ENCODE measurements at places on chromosomes 4 and X.

- no peak for DNase-seq
Measured at GRCh38 chr4:94724016-94724790, 33.6 kb upstream of the BMPR1B start.

GRCh38 chrX:155188786-155189185 is 27.5 kb upstream of the VBP1 start:
- DNase-seq, result no peak

DNA sequence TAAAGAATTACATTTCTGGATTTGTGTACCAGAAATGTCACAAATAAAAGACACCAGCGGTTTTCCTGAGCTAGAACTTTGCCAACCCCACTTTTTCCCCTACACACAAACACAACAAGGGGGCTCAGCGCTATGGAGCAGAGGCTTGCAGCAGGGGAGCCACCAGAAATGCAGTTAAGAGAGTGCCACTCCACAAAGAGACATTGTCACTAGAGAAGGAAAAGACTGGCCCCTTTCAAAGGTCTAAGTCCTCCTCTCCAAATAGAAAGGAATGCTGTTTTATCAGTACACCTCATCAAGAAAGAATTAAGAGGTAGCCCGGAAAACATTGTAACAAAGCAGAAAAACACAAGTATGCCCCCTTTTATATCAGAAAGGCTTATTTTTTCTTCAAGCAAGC is 419.5 kb downstream of the HNRNPD start:
- DNase-seq, result no peak

GRCh38 chr4:138301536-138301935 is 59.4 kb upstream of the SLC7A11 start:
- DNase-seq, result no peak

DNA sequence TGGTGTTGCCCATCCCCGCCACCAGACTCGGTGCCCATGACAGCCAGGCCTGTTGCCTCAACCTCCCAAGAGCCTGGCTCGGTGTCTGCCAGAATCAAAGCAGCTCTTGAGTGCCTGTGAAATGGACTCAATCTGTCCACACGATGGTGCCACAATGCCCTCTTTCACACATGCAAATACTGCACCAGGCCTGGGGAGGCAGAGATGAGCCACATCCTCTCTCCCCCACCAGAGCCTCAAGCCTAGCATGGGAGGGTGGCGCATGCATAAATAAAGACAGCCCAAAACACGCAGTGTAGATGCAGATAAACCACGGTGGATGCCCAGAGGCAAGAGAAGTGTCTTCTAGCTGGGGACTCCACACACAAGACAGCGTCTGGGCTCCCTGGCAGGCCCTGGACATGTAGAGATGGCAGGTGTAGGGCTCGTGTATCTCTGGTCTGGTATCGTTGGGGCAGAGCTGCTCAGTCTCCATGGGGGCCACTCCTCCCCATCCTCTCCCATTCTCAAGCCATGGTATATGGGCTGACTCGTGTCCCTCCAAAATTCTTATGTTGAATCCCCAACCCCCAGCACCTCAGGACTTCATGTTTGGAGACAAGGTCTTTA is 65.6 kb downstream of the JAKMIP1 start:
- no peak for DNase-seq

DNA sequence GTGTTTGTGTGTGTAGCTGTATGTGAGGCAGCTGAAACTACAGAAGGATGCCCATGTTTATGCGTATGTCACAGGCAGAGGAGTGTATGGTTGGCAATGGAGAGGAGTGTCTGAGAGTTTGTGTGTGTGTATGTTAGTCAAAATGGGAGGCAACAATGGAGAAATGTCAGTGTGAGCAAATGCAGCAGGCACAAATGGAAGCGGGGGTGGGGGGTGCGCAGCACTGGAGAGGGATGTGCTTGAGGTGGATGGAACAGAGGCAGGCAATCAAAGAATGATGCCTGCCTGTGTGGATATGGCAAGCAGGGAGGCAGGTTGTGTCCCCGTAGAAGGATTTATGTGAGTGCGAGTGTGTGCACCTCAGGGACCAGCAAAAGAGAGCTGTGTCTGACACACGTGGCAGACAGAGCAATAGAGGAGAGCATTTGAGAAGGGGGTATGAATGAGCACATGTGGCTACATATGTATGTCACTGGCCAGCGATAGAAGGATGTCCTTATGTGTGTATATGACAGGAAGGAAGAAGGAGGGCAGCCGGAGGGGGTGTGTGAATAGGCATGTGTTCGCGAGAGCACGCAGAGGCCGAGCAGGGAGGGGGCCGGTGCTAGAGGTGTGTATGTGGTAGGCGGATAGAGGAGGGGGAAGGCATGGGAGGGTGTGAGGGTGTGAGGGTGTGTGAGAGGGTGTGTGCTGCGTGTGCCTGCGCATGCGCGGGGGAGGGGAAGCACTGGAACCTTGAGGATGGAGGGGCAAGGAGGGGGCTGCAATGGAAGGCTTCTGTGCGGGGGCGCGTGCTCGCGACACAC is 1.1 kb downstream of the PJA1 start:
- DNase-seq, result peak; percentile 31

GRCh38 chr4:126533146-126533805 is 1099.5 kb upstream of the INTU start:
- peak; percentile 5 for DNase-seq

GRCh38 chr4:22410645-22411247 is 105.1 kb downstream of the ADGRA3 start:
- peak; percentile 10 for DNase-seq

- no peak for DNase-seq
Measured at GRCh38 chrX:106976416-106976815, 23.6 kb downstream of the MORC4 start.

DNA sequence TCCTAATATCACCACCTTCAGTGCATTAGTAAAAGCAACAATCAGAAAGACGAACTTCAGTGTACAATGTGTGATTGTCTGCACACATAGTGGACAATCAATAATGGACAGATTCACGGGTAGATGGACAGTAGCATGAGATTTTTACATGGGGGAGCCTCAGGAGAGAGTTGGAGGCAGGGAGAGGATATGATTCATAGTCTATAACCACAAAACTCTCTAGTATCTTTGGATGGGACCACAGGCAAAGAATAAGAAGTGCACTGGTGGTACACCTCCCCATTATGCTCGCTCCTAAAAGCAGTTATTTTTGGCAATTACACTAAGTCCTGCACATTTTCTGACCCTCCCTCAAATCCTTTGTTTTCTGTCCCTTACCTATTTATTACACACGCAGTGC is 624.4 kb upstream of the ACTRT1 start:
- DNase-seq, result no peak

- DNase-seq, result peak; percentile 11
Measured at GRCh38 chr4:64158648-64159326, 250.5 kb downstream of the TECRL start.

DNA sequence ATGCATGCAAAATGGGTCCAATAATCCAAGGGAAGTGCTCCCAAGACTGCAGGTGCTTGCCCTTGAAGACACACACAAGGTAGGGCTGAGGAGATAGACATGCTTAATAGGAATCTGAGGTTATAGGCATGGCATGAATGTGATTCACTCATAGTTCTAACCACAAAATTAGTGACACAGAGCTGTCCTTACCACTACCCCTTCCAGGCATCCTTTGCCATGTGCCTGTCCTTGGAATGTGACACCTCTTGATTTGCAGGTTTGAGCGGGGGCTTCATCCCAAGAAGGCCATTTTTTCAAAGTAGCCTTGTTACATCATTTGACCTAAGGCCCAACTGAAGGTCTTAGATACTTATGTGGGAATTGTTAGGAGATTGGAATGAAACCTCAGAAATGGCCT is 112.5 kb downstream of the CCNG2 start:
- no peak for DNase-seq

GRCh38 chr4:57013543-57014120 is 34.9 kb downstream of the POLR2B start:
- DNase-seq, result no peak

GRCh38 chrX:2423899-2424298 is 76.9 kb downstream of the DHRSX start:
- no peak for DNase-seq

- DNase-seq, result no peak
Measured at GRCh38 chr4:59161249-59161648, 2038.9 kb upstream of the ADGRL3 start.

DNA sequence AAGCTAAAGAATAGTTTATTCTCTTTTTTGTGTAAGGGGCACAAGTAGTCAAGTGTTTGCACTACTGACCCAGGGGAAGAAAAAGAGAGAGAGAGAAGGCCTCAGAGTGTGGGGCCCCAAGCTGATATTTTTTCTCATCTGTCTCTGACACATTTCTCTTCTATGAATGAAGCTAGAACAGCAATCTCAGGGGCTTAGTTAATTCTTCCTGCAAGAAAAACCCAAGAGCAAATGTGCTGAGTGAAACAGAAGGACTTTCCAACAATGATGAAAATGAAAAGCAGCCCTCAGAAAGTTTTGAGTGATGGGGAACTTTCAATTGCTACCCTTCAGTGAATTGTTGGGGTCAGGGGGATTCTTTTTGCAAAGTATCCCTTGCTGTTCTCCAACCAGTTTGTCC is 9.2 kb upstream of the MSN start:
- no peak for DNase-seq

GRCh38 chr4:86118711-86119110 is 241.1 kb downstream of the MAPK10 start:
- no peak for DNase-seq

DNA sequence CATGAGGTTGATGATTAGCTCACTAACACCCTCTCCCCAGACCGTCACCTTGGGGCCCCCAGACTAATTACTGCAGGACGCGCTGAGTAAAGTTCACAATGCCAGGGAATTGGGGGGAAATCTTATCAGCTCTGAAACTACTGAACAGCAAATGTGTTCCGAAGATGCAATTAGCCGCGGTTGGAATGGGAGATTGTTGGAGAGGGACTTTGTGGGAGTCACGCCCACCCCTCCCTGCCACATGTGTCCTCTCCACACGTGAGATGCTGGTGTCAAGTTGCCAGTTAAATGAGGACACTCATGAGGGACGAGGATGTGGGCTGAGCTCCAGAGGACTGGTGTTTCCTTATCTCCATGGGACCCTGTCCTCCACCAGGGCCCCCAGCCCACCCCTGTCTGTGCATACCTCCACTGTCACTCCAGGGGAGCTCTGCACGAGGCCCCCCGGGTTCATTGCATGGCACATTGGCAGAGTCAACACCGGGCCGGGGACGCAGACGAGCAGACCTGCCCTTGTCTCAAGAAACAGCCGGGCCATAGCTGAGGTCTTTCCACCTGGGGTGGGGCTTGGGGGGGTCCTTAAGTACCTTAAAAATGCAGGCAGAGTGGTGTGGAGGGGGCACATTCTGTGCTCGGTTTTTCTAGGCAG is 175.4 kb upstream of the PSAPL1 start:
- no peak for DNase-seq

DNA sequence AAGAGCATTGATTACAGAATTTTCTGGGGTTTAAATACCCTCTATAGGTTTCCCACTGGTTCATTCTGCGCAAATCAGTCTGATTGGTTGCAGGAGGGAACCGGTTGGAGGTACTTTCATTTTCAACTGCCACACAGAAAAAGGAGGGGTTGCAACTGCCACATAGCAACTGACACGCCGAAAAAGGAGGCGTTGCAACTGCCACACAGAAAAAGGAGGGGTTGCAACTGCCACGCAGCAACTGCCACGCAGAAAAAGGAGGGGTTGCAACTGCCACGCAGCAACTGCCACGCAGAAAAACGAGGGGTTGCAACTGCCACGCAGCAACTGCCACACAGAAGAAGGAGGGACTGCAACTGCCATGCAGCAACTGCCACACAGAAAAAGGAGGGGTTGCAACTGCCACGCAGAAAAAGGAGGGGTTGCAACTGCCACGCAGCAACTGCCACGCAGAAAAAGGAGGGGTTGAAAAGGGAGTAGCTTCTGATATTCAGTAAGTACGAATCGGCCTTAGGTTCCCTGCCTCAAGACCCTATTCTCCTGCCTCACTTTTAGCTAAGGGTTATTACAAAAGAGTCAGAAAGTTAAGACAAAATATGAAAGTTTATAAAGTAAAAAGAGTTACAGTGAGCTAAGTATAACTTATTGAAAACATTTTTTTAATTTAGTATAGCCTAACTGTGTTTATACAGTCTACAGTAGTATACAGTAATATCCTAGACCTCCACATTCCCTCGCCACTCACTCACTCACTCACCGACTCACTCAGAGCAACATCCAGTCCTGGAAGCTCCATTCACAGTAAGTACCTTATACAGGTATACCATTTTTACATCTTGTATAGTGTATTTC is 431.8 kb downstream of the KCTD8 start:
- DNase-seq, result no peak

Measured in AG08395 (cell line).